Gastrocnemius medialis (tissue), 4 donors: ENCODE measurements at places on chromosomes 5 and 9.

DNA sequence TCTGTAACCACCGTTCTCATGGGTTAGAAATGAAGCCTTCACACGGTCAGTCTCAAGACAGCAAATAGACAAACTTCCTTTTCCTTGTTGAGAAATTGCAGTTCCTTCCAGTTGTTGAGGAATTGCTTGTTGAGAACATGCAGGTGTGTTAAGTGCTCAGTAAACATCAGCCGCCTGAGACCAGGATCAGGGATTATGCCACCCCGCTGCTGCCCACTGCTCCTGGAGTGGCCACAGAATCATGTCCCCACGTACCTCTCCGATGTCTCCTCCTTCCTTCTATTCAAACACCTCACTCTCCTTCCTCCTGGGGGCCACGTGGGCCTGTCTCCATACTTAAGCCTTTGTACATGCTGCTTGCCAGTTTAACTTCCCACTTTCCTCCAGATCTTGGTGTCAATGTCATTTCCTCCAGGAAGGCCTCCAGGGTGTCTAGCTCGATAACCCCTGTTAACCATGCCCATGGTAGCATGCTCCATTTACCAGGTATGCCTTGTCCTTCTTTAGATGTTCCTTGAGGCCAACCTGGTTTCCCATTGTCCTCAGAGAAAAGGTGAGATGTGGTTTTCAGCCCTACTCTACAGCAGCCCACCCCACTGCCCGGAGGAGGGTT lies 33.8 kb upstream of the RPL26L1 start:
- DNase-seq: no peak

DNA sequence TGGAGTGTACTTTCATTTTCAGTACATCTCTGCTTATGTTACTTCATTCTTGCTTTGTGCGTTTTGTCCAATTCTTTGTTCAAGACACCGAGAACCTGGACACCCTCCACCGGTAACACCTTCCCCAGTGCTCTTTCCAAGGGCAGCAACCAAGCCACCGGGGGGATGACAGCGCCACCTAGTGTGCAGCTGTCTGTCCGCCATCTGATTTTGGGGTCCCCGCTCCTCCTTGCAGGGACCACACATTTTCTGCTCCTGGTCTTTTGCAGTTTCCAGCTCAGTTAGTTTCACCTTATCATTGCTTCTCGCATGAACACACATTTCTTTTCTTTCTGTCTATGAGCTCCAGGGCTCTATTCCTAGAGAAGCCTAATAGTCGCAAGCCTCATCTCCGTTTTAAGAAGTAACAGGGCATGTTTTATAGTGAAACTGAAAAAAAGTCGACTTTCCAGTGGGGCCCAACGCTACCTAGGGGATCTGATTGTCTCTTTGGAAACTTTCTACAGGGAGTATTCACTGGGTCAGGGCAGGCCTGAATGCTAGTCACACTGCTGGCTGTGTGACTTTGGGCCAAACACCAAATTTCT lies 152.1 kb downstream of the FSTL4 start:
- DNase-seq: no peak

- DNase-seq: no peak
Measured at GRCh38 chr5:163915481-163915961, 410.1 kb downstream of the MAT2B start.

DNA sequence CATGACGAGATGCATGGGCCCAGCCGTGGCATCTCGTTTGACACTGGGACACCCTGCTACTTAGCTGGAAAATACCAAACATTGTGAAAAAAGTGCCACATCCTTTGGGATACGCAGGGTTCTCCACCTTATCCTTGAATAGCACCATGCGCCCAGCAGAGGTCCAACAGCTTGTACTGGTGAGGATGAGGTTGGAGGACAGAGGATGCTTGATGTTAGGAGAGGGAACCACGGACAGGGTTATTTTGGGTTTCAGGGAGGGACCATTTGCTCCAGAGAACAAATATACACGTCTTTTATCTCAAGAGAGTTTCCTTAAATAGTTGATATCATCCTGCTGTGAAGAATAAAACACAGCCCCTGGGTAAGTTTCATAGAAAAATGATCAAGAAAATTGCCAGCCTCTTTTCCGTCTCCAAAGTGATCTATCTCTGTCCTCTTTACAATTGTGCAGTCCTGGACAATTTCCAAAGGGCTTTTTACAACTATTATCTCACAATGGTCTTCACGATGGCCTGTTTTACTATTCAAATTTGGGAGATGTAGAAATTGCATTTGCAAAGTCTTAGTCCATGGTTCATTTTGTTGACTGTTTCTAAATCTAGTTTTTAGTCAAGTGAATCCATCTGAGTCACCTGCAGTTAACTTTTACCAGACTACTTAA lies 19.9 kb upstream of the FRRS1L start:
- DNase-seq: no peak

DNA sequence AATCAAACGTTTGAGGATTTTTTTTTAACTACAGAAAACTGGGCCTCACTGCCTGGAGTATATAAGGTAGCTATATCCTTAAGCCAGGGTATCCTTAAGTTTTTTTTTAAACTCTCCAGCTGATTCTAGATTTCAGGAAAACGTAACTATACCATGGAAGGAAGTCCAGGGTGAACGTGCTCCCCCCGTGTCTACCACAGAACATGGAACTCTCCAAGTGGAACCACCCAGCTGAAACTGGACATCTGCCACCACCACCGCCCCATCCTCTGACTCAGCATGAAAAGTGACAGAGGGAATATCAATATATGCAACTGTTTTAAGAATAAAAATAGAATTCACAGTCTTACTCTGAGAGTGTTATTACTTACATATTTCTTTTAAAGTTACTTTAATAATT lies 61.3 kb downstream of the DROSHA start:
- DNase-seq: peak; percentile 38
